ENCODE measurements at places on chromosomes 5 and 9. TPM values are rescaled to one million over a fixed set of nuclear protein-coding genes. Genes with fewer than 3 reads are reported as not detected.

DNA sequence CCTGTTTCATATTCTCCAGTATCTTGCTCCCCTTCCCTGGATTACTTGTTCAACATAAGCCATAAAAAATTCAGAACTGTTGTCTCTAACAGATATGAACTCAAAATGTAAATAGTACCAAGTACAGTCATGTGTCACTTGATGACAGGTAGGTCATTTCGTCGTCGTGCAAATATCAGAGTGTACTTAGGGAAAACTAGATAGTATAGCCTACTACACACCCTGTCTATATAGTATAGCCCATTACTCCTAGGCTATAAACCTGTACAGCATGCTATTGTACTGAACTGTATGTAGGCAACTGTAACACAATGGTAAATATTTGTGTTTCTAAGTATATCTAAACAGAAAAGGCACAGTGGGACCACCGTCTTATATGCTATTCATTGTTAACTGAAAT, 39.1 kb downstream of the SMIM15 start:
- DNase-seq = no peak

GRCh38 chr5:61301341-61302199, 30.5 kb upstream of the ZSWIM6 start:
- DNase-seq = no peak

- no peak for DNase-seq
These were observed 81.9 kb upstream of the RARS1 start for GRCh38 chr5:168404365-168404764.

GRCh38 chr5:123611406-123611709, 99.4 kb downstream of the CSNK1G3 start:
- DNase-seq = no peak

The DOCK8 gene
- polyA plus RNA-seq = 13.6 TPM

DNA sequence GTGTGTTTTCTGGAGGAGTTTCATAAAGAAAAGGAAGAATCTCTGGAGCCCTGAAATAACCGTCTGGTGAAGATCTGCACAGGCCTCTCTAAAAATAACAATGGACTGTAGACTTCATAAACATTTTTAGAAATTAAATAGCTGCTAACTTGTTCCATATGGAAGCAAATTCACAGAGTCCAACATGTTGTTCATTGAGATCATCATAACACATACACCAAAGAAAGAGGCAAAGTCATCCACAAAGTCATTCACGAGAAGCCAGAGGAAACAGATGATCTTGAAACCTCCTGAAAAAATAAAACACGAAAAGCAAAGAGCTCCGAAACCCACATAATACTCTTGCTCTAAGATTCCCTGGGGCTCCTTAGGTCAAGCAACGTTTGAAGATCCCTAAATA, 347.8 kb downstream of the EFNA5 start:
- no peak for DNase-seq

- no peak for DNase-seq
These were observed 86.6 kb downstream of the GABRA1 start for GRCh38 chr5:161934486-161934885.

- no peak for DNase-seq
These were observed 249.6 kb downstream of the IRX1 start for GRCh38 chr5:3845230-3845629.

DNA sequence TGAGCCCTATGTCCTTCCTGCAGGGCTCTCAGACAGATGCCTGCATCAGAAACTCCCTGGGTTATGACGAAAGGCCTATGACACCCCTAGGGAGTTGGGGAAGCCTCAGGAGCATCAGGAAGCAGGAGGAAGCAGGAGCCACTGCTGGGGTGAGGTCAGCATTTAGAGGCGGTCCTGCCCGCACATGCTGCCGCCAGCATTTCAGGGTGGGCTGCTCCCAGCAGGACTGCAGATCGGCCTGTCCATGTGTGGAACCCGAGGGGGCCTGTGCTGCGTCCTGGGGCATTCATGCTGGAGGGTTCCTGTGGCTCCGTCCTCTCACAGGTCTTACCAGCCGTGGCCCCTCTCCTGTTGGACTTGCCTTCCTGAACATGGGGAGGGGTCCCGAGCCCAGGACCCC, 6.9 kb downstream of the NKD2 start:
- no peak for DNase-seq

DNA sequence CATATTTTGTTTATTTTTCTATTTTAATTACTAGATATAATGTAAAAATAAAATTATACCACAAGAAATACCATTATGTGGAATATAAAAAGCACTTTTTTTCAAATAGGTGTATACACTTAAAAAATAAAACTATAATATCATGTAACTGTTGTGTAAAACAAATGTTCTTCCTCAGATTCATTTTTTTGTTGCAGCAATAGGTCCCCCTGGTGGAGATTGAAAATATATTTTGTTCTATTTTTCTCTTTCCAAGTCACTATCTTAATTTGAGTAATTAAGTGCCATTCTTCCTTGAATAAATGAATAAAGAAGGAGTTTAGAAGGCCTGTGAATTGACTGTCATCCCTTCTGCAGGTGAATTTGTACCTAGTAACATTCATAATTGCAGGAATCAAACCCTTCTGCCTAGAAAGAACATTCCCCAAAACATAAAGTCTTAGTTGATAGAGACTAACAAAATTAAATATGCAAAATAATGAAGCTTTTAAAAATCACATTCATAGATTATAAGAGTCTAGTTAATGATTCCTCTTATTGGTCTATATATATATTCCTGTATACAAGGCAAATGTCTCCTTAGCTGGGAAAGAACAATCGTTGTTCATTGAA, 23.4 kb downstream of the CETN3 start:
- no peak for DNase-seq

GRCh38 chr9:99594056-99594780, 227.5 kb upstream of the NR4A3 start:
- no peak for DNase-seq

- no peak for DNase-seq
These were observed 24.6 kb downstream of the PDZD2 start for GRCh38 chr5:31663519-31663918.

The ERAP2 gene
- 4.0 TPM for polyA plus RNA-seq

DNA sequence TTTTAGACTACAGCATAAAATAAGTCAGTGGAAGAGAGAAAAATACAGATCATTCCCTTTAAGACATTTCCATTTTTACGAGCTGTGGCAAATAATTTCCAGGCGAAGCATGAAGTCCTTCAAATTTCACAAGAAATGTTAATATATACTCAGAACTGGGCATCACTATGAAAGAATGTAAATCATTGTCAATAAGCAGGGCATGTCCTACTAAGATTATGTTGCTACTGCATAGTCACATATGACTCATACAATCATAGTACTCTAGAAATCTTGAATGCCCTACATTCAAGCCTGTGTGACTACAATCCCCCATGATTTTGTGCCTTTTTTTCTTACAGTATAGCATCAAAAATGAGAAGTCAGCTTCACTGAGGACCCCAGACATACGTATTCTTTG, 485.2 kb upstream of the FTMT start:
- no peak for DNase-seq

DNA sequence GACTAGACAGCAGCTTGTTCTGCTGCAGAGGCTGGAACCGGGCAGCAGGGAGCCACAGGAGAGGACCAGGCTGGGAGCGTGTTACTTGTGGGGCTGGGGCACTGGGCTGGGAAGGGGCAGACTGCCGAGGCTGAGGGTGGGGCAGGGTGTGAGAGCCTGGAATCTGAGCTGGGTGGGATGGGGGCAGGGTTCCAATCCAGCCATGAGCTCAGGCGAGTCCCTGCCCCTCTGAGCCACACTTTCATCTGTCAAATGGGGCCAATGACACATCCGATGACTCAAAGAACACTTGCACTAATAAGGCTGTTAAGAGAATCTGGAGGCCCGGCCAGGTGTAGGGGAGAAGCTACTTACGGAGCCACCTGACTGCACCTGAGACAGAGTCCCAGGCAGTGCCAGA, 18.7 kb upstream of the WDR38 start:
- no peak for DNase-seq

The OBP2B gene
- polyA plus RNA-seq = 0.34 TPM

The CNTLN gene
- polyA plus RNA-seq = 11.3 TPM

The PCDHGA10 gene
- 3.7 TPM for polyA plus RNA-seq

The MOCS2 gene
- polyA plus RNA-seq = 73.2 TPM

The PCDHA6 gene
- 0.40 TPM for polyA plus RNA-seq

The NIPAL4 gene
- polyA plus RNA-seq = 0.39 TPM

The TMCO6 gene
- polyA plus RNA-seq = 16.1 TPM

The KIF24 gene
- polyA plus RNA-seq = 6.6 TPM

- DNase-seq = no peak
These were observed 300.3 kb downstream of the MRPS30 start for GRCh38 chr5:45109062-45109461.

The GHR gene
- 20.7 TPM for polyA plus RNA-seq
